ENCODE measurements at places on chromosomes 3 and 15. TPM values are rescaled to one million over a fixed set of nuclear protein-coding genes. Genes with fewer than 3 reads are reported as not detected.

The SLC7A14 gene
- total RNA-seq: not detected

The SLC28A1 gene
- total RNA-seq: not detected

GRCh38 chr15:98720577-98721565, 72.5 kb downstream of the IGF1R start:
- no peak for DNase-seq
- no peak overlapping the region for H3K4me3 ChIP-seq
- H3K4me1 ChIP-seq: peaks cover 3% of the 10 kb centered on the region
- H3K27ac ChIP-seq: no peak overlapping the region

The TMEM266 gene
- not detected for total RNA-seq

GRCh38 chr15:36428102-36428845, 151.2 kb upstream of the CDIN1 start:
- no peaks in the 10 kb centered on the region for H3K27me3 ChIP-seq
- no peak for DNase-seq
- no peaks in the 10 kb centered on the region for H3K36me3 ChIP-seq
- H3K27ac ChIP-seq: no peak overlapping the region

GRCh38 chr3:190734490-190734889, 128.0 kb downstream of the GMNC start:
- DNase-seq: no peak
- H3K4me3 ChIP-seq: no peak overlapping the region
- H3K36me3 ChIP-seq: no peaks in the 10 kb centered on the region
- H3K4me1 ChIP-seq: no peaks in the 10 kb centered on the region
- H3K27me3 ChIP-seq: no peaks in the 10 kb centered on the region

The HRG gene
- total RNA-seq: not detected

DNA sequence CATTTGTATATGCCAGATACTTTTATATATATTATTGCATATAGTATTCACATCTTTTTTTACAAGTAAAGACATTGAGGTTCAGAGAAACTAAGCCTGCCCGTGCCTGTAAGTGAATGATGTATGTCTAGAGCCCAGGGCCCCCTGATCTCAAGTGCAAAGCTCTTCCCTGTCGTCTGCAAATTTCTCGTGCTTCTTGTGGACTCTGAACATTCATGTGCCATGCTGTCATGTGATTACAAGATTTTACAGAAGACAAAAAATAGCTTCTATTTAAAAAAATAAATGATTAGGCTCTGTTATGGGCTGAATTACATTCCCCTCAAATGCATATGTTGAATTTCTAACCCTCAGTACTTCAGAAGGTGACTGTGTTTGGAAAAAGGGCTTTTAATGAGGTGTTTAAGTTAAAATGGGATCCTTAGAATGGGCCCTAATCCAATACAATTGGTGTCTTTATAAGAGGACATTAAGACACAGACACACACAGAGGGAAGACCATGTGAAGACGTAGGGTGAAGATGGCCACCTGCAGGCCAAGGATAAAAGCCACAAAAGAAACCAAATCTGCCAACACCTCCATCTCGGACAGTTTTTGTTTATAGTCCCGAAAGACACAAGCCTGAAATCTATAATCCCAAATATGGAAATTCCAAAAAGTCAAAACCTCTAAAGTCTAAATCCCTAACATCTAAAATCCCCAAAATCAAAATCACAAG, 3.9 kb upstream of the MASP1 start:
- no peak overlapping the region for H3K27ac ChIP-seq
- no peaks in the 10 kb centered on the region for H3K36me3 ChIP-seq
- peaks cover 37% of the 10 kb centered on the region for H3K27me3 ChIP-seq
- H3K4me3 ChIP-seq: no peak overlapping the region
- H3K4me1 ChIP-seq: no peaks in the 10 kb centered on the region

DNA sequence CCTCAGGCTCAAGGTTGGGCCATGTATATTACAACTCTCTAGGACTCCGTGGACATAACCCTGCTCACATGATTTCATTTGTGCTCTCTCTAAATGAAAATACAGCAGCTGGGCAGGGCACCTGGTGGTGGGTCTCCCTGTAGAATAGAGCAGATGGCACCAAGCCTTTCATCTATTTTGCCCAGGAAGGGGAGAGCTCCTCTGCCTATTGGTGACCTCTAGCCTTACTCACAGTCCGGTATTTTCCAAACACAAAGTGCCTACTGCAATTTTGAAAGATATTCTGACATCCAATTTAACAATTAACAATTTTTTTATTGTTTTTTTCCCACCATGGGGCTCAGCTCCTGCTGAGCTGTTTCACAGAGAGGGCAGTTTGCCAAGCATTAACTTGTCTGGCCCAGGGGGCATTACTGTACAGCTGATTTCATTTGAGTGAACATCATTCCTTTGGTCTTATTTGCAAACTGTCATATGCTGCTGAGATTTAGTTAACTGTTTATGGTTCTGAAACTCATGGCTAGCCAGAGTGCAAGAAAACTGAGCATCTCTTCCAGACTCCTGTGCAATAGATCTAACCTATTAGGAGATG, 474.0 kb downstream of the EPHB1 start:
- H3K27ac ChIP-seq: no peak overlapping the region
- DNase-seq: no peak
- no peaks in the 10 kb centered on the region for H3K36me3 ChIP-seq
- H3K4me1 ChIP-seq: no peaks in the 10 kb centered on the region
- no peak overlapping the region for H3K4me3 ChIP-seq

- no peak overlapping the region for H3K27ac ChIP-seq
- H3K4me1 ChIP-seq: no peaks in the 10 kb centered on the region
- H3K27me3 ChIP-seq: no peaks in the 10 kb centered on the region
- no peak for DNase-seq
These were observed 456.1 kb upstream of the IL12A start for GRCh38 chr3:159532577-159532976.

The CPN2 gene
- total RNA-seq: not detected

DNA sequence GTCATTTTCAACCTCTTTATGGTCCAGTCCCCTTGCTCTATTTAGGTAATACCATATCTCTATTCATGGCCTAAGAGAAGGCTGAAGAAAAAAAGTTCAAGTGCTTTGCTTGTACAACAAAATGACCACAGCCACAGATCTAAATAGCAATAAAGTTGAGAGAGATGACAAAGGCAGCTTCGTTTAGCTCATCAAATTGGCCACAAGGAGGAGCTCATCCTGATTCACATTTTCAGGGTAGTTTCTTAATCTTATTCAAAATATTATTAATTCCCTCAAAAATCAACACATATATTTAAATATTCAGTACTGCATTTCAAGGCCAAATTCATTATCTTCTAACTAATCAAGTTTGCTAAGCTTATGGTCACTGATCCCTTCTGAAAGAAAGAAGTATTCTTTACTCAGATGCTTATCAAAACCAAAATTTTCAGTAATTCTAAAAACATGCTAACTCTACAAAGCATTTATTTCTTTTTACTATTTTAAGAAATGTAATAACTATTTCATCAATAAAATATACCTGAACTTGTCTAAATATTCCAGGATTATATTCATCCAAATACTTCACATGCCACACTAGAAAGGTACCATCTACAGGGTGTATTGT, 85.5 kb downstream of the DMXL2 start:
- H3K4me3 ChIP-seq: no peak overlapping the region
- DNase-seq: no peak
- H3K36me3 ChIP-seq: no peaks in the 10 kb centered on the region
- no peaks in the 10 kb centered on the region for H3K27me3 ChIP-seq

The GRK7 gene
- total RNA-seq: not detected

The MRPS11 gene
- total RNA-seq: 50.3 TPM

DNA sequence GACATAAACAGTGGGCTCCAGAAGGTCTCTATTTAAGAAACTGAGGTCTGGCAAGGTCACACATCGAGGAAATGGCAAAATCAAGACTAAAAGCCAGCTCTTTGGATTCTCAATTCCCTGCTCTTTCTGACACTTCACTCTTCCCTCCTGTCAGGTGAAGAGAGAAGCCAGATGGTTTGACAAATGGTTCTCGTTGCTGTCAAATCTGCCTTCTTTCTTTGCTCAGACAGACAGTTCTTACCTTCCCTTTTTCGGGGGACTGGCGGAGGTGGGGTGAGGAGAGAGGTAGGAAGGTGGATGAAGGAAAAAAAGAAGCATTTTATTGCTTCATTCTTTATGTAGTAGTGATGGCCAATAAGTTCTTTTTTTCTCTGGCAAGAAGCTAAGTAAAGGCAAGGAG, 133.4 kb downstream of the LPP start:
- H3K27me3 ChIP-seq: no peaks in the 10 kb centered on the region
- H3K36me3 ChIP-seq: peaks cover 11% of the 10 kb centered on the region
- no peak overlapping the region for H3K4me3 ChIP-seq
- no peak for DNase-seq
- H3K27ac ChIP-seq: no peak overlapping the region

- H3K27me3 ChIP-seq: peaks cover 25% of the 10 kb centered on the region
- H3K36me3 ChIP-seq: peaks cover 10% of the 10 kb centered on the region
- no peak overlapping the region for H3K4me3 ChIP-seq
- H3K27ac ChIP-seq: no peak overlapping the region
- DNase-seq: no peak
- peaks cover 5% of the 10 kb centered on the region for H3K4me1 ChIP-seq
These were observed 44.1 kb upstream of the TBC1D23 start for GRCh38 chr3:100216713-100217112.

- H3K4me1 ChIP-seq: peaks cover 35% of the 10 kb centered on the region
- H3K27me3 ChIP-seq: peaks cover 38% of the 10 kb centered on the region
- no peak for DNase-seq
- H3K4me3 ChIP-seq: no peak overlapping the region
These were observed 54.7 kb upstream of the XCR1 start for GRCh38 chr3:46082021-46082420.

GRCh38 chr3:182509844-182510460, 283.4 kb upstream of the ATP11B start:
- no peak overlapping the region for H3K4me3 ChIP-seq
- DNase-seq: no peak
- peaks cover 2% of the 10 kb centered on the region for H3K27me3 ChIP-seq
- no peaks in the 10 kb centered on the region for H3K4me1 ChIP-seq
- no peak overlapping the region for H3K27ac ChIP-seq
